PC-9 (cell line): ENCODE measurements at places on chromosomes 6 and 20. TPM values are rescaled to one million over a fixed set of nuclear protein-coding genes. Genes with fewer than 3 reads are reported as not detected.

The SLC18B1 gene
- total RNA-seq = 18.0 and 20.8 TPM in 2 replicates

DNA sequence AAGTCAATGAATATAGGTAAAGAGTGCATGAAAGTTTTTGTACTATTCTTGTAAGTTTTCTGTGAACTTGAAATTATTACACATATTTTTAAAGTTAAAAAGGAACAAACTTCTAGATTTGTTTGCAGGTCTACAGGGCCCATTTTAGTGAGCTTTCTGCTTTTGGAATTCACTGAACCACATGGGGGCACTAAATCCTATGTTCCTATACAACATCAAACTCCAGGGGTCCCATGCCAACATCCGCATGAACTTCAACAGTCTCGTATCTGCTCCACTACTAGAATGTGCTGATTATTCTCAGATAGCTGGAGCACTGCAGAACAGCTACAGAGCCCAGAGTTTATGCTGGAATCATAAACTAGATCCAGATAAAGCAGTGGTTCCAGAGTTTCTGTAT lies 347.9 kb upstream of the SPTLC3 start:
- DNase-seq = no peak

The GNL1 gene
- total RNA-seq = 114 and 123 TPM in 2 replicates

DNA sequence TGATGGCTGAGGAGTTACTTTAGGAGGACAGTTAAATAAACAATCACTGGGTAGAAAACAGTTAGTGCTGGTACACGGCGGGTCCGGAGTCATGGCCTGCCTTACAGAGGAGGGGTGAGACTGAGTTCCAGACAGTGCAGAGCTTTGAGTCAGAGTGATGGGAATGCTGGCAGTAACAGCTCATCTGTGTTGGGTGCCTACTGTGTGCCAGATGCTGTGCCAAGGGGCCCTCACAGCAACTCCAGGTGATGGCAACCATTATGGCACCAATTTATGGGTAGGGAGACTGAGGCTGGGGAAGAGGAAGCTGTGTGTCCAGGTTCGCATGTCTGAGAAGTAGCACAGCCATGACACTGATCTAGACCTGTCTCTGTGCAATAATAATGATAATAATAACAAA lies 132.6 kb downstream of the CEBPB start:
- no peak for DNase-seq

DNA sequence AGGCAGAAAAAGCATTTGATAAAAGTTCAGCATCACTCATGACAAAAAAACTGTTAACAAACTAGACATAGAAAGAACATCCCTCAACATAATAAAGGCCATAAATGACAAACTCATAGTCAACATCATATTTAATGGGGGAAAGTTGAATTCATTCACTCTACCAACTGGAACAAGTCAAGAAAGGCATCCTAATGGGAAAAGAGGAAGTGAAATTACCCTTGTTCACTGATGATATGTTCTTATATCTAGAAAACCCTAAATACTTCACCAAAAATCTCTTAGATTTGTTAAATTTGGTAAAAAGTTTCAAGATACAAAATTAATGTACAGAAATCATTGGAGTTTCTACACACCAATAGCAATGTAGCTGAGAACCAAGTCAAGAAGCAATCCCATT lies 48.9 kb downstream of the GGTLC1 start:
- no peak for DNase-seq
